ENCODE measurements at places on chromosomes 6 and 20. TPM values are rescaled to one million over a fixed set of nuclear protein-coding genes. Genes with fewer than 3 reads are reported as not detected.

GRCh38 chr6:167569041-167569805 lies 244.3 kb downstream of the TTLL2 start:
- no peak for DNase-seq

GRCh38 chr6:18327626-18328025 lies 59.5 kb upstream of the RNF144B start:
- DNase-seq = no peak

GRCh38 chr6:148495029-148495428 lies 152.4 kb downstream of the SASH1 start:
- no peak for DNase-seq

- DNase-seq = no peak
Observed at GRCh38 chr20:23773127-23773526, 22.4 kb upstream of the CST1 start.

Gene SCGN
- 0.31 TPM for polyA plus RNA-seq

Gene CASS4
- 3.3 TPM for polyA plus RNA-seq

Gene TGM2
- polyA plus RNA-seq = 11.5 TPM

GRCh38 chr6:145836170-145836569 lies 21.6 kb upstream of the FBXO30 start:
- DNase-seq = no peak

DNA sequence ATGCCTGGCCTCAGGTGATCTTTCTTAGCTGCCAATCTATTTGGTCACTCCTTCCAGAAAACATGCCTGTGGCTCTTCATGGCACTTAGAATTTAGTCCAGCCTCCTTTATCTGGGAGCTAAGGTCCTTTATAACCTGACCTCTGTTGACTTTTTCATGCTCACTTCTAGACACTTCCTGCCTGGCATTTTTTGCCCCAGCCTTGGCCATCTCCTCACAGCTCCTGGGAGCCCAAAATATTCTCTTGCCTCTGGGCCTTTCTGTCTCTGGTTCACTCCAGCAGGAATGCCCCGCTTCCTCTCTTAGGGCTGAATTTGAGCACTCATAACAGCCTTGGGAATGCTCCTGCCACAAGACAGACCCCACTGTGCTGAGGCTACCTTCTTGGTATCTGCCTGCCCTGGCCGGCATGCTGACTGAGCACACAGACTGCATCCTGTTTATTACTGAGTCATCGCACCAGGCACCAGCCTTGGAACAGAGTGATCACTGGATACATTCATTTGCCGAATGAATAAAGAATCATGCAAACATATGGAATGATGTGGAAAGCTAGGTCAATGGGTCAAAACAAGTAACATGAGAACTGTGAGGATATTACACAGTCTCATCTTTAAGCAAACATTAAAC lies 5.8 kb upstream of the EEF1E1 start:
- DNase-seq = no peak

Gene MAP3K5
- polyA plus RNA-seq = 7.9 TPM

DNA sequence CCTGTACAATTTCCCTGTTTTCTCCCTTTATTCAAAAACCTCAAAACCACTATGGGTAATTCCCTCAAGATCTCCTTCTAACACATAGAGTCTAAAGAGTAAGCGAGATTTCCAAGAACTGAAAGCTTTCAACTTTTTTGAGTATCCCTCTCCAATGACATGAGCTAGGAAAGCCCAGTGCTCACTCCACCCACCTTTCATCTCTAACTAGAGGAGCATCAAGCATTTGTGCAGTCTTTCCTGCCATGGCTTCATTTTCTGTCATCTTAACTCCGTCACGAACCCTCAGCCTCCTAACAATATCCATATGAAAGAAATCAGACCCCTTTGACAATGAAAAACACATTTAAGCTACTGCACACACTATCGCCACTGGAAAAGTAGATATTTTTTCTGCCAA lies 91.9 kb upstream of the SUPT3H start:
- DNase-seq = no peak

Gene SDHAF4
- 11.0 TPM for polyA plus RNA-seq

GRCh38 chr20:3658716-3659491 lies 4.3 kb downstream of the GFRA4 start:
- no peak for DNase-seq

DNA sequence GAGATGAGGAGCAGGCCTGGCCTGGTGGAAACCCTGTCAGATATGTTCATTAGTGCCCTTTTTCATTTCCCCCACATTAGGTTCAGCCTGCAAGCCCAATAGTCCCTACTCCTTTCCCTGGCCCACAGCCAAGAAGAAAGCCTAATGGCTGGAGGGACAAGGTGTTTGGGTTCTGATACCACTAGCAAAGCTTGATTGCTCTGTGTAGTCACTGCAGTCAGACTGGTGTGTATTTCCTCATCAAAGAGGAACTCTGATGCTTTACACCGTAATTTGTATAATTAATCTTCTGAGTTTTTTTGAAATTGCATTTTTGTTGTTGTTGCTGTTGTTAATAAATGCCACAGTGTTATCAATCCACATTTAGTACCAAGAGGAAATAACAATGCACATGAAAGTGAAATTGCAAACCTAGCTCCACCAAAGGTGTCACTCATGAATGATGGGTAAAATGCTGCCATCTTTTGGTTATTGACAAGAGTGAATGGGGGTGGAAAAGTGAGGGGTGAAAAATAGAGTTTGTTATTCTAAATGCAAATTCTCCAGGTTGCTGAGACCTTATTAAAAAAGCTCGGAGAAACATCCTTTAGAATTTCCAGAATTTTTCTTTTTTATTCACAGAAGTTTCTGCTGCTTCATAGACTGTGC lies 320.2 kb upstream of the POU3F2 start:
- no peak for DNase-seq

- no peak for DNase-seq
Observed at GRCh38 chr6:106170030-106170791, 84.1 kb downstream of the PRDM1 start.

- no peak for DNase-seq
Observed at GRCh38 chr6:106110164-106110826, 24.2 kb downstream of the PRDM1 start.

Gene COX7A2
- 261 TPM for polyA plus RNA-seq

Gene SLC17A3
- 0.29 TPM for polyA plus RNA-seq

- DNase-seq = no peak
Observed at GRCh38 chr20:2023151-2023550, 29.3 kb upstream of the PDYN start.
